ENCODE measurements at places on chromosomes 5 and 9. TPM values are rescaled to one million over a fixed set of nuclear protein-coding genes. Genes with fewer than 3 reads are reported as not detected.

- H3K4me3 ChIP-seq: no peak overlapping the region
- H3K27me3 ChIP-seq: no peaks in the 10 kb centered on the region
- DNase-seq: no peak
- no peak overlapping the region for H3K27ac ChIP-seq
- H3K4me1 ChIP-seq: peaks cover 14% of the 10 kb centered on the region
- peaks cover 4% of the 10 kb centered on the region for H3K36me3 ChIP-seq
Observed at GRCh38 chr9:7871977-7872730, 72.6 kb upstream of the DMAC1 start.

The CARTPT gene
- not detected for total RNA-seq

DNA sequence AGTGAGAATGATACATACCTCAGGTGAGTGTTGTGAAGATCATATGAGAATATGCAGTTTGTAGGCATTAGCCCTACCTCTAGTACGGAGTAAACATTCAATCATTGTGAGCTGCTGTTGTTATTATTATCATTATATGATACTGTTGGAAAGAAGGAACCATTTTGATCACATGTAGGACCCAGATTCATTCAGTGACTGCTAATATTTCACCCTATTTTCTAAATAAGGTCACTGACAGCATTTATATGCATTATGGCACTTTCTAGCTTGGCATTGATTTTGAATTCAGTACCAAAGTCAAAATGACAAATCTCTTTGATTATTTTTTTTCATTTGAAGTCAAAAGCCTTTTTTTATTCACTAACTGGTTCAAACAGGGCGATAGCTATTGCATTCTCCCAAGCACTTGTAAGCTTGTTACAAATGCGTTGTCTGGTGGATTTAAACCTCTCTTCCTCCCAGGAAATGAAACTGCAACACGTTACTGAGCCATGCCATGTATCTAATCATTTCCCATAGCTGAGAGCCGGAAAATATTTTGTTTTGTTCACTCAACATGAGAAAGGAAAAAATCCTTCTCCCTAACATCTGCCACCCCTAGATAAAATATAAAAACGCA, 320.8 kb upstream of the SGCD start:
- DNase-seq: no peak
- no peaks in the 10 kb centered on the region for H3K4me1 ChIP-seq
- H3K4me3 ChIP-seq: no peak overlapping the region
- H3K27ac ChIP-seq: no peak overlapping the region

GRCh38 chr5:123097483-123097870, 8.4 kb downstream of the PRDM6 start:
- H3K27me3 ChIP-seq: peaks cover 77% of the 10 kb centered on the region
- no peak for DNase-seq
- H3K27ac ChIP-seq: no peak overlapping the region
- H3K4me3 ChIP-seq: no peak overlapping the region

The SAXO1 gene
- total RNA-seq: not detected
